Stimulated activated CD4-positive, alpha-beta T cell treated with anti-CD3 and anti-CD28 coated beads, Interleukin-1b, Interleukin-23, amount 100 ng/mL, for 1 hour (primary cell): ENCODE measurements at places on chromosomes 1 and 21.

DNA sequence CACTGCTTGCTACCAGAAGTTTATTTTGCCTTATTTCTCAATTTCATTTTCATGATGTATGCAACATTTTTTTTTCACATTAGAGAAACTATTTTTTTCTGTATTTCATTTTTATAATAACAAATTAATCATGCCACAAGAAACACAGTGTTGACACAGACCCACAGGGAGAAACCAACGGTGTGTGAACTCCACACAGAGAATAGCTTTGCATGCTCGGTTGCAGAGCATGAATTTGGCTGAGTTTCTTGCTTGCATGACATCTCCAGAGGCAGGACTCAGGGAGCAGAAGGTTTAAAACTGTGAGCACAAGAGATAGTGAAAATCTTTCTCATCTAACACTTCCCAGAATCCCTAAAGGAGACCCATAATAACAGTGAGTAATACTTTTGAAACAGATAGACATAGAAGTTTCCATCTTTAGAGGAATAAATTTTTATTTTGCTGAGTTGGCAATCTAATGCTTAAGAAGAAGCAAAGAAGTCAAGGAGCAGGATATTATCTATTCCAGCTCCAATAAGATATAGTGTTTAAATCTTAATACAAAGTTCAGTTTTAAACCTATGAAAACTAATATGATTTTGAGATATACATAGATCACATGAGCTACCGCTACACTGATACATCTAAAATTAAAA lies 890.9 kb downstream of the MRPL39 start:
- DNase-seq: no peak

DNA sequence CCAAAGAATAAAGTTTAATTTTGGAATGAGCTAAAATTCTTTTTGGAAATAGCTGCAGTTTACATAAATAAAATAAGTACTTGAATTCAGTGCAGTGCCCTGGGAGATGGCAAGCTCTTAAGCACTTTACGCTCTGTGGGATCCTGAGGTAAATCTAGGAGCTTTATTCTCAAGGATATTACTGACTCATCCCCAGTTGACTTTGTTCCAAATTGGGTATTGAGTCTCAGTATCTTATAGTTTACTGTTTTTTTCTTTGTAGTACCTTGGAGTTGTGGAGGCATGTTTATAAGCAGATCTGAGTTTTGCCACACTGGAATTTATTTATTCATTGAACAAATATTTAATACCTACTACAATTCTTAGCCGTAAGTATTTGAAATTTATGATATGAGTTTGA lies 27.4 kb upstream of the HRNR start:
- DNase-seq: no peak

DNA sequence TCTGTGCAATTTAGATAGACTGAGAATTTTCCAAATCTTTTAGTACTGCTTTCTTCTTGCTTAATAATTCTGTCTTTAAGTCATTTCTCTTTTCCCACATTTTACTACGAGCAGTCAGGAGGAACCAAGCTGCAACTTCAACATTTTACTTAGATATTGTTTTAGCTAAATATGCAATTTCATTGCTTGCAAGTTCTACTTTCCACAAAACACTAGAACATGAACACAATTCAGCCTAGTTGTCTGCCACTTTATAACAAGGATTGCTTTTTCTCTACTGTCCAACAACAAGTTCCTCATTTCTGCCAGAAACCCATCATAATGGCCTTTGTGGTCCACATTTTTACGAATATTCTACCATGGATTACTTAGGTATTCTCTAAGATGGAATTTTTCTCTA lies 36.6 kb downstream of the SORT1 start:
- no peak for DNase-seq

GRCh38 chr1:22814176-22815042 lies 103.8 kb downstream of the EPHB2 start:
- DNase-seq: no peak

GRCh38 chr1:71193153-71193552 lies 112.3 kb upstream of the ZRANB2 start:
- no peak for DNase-seq

DNA sequence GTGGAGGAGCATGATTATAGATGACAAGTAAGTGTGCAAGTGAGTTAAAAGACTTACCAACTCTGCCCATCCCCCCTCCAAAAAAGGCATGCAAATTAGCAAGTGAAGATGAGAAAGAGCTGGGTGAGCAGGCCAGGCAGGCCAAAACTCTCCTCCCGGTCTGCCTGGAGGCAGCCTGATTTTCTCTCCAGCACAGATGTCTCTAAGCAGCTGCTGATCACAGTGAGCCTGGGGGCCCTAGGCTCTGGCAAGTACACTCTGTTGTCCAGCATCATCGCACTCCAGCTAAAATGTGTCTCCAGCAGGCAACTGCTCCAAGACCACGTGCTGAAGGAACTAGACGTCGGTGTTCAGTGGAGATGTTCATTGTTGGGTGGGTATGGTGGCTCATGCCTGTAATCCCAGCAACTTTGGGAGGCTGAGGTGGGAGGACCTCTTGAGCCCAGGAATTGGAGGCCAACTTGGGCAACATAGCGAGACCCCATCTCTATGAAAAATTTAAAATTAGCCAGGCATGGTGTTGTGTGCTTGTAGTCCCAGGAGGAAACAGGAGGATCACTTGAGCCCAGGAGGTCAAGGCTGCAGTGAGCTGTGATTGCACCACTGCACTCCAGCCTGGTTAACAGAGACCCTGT lies 56.7 kb upstream of the PUM1 start:
- DNase-seq: no peak

GRCh38 chr1:8625491-8625890 lies 191.9 kb downstream of the RERE start:
- DNase-seq: no peak

GRCh38 chr1:161199506-161200139 lies 769 bp upstream of the ADAMTS4 start:
- DNase-seq: no peak
